ENCODE measurements at places on chromosomes 2 and 18. TPM values are rescaled to one million over a fixed set of nuclear protein-coding genes. Genes with fewer than 3 reads are reported as not detected.
A peak's percentile ranks its signal among the peaks of the same experiment; 100 is the strongest.

Gene NLRC4
- total RNA-seq = 1.3 TPM

Gene CD8B
- 0.64 TPM for total RNA-seq

Gene CACNB4
- 1.6 TPM for total RNA-seq

Gene PTGR3
- 21.3 TPM for total RNA-seq

Gene DCAF17
- 30.6 TPM for total RNA-seq

Gene USP34
- total RNA-seq = 189 TPM

Gene CD8B2
- total RNA-seq = under 0.01 TPM

Gene DAW1
- total RNA-seq = not detected

Gene POMC
- total RNA-seq = 10.7 TPM

Gene NTSR2
- 0.32 TPM for total RNA-seq

GRCh38 chr2:145635706-145636427 lies 1115.9 kb upstream of the ZEB2 start:
- no peak overlapping the region for H3K27ac ChIP-seq
- no peaks in the 10 kb centered on the region for H3K36me3 ChIP-seq
- DNase-seq = no peak
- H3K27me3 ChIP-seq = no peaks in the 10 kb centered on the region
- no peaks in the 10 kb centered on the region for H3K4me1 ChIP-seq
- H3K4me3 ChIP-seq = no peak overlapping the region

DNA sequence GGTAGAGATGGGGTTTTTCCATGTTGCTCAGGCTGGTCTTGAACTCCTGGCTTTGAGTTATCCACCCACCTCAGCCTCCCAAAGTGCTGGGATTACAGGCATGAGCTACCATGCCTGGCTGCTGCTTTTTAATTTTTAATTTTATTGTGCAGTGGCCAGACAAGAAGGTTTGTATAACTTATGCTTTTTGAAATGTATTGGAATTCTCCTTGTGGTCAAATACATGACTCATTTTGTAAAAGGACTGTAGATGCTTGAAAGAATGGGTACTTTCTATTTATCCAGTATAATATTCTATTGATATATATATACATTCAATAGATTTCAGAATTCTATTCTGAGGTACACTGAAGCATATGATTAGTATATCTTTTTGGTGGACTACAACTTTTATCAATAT lies 82.6 kb upstream of the ST3GAL5 start:
- DNase-seq = no peak
- no peaks in the 10 kb centered on the region for H3K4me1 ChIP-seq
- no peak overlapping the region for H3K4me3 ChIP-seq
- no peaks in the 10 kb centered on the region for H3K27me3 ChIP-seq

DNA sequence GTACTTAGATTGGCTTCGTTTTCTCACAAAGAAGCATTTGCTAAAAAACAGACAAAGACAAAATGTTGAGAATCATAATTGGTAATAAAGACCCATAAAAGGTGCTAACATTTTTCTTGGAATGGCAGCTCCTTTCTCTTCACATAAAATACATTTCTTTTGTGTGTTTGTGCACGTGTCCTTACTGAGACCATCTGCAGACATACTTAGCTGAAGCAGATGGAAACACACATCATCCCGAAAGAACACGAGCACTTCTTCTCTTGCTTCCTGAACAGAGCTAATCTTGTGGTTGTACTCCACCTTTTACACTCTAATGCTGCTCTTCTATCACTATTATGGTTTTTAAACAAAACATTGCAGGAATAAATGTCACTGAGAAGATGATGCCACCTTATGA lies 142.5 kb downstream of the SPHKAP start:
- no peak for DNase-seq
- H3K4me3 ChIP-seq = no peak overlapping the region
- no peak overlapping the region for H3K27ac ChIP-seq
- no peaks in the 10 kb centered on the region for H3K36me3 ChIP-seq
- H3K27me3 ChIP-seq = no peaks in the 10 kb centered on the region

DNA sequence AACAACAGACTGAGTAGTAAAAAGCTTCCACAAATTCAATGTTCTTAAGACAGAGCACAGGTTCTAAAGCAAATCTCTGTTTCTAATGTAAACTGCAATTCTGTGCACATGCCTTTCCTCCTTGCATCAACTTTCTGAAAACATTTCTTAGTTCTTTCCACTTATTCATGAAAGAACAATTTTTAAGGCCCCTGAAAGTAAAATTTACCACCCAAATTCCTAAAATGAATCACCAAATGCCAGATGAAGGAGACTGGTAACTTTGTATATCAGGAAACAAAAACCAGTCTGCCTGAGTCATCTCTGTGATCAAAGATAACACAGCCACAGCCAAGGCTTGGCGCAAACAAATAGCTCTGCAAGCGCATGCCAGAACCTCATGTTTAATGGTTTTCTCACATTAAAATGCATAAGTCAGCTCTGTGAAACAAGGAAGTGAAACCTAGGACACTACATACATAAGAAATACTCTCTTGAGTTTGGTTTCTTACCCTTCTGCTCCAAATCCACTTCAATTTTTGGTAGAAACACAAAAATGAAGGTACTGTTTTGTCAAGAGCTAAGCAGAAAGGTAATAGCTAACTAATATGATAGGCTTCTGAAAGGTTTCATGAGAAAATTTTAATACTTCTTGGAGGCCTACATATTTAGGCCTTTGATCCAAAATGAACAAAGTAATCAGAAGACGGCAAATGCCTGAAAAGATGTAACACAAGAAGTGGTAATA lies 169.4 kb downstream of the THADA start:
- no peaks in the 10 kb centered on the region for H3K36me3 ChIP-seq
- no peaks in the 10 kb centered on the region for H3K27me3 ChIP-seq
- H3K4me1 ChIP-seq = peaks cover 20% of the 10 kb centered on the region
- no peak overlapping the region for H3K4me3 ChIP-seq

GRCh38 chr18:46712406-46712805 lies 44.4 kb downstream of the ST8SIA5 start:
- no peaks in the 10 kb centered on the region for H3K4me1 ChIP-seq
- H3K27me3 ChIP-seq = no peaks in the 10 kb centered on the region
- DNase-seq = no peak
- H3K27ac ChIP-seq = no peak overlapping the region
- H3K4me3 ChIP-seq = no peak overlapping the region

DNA sequence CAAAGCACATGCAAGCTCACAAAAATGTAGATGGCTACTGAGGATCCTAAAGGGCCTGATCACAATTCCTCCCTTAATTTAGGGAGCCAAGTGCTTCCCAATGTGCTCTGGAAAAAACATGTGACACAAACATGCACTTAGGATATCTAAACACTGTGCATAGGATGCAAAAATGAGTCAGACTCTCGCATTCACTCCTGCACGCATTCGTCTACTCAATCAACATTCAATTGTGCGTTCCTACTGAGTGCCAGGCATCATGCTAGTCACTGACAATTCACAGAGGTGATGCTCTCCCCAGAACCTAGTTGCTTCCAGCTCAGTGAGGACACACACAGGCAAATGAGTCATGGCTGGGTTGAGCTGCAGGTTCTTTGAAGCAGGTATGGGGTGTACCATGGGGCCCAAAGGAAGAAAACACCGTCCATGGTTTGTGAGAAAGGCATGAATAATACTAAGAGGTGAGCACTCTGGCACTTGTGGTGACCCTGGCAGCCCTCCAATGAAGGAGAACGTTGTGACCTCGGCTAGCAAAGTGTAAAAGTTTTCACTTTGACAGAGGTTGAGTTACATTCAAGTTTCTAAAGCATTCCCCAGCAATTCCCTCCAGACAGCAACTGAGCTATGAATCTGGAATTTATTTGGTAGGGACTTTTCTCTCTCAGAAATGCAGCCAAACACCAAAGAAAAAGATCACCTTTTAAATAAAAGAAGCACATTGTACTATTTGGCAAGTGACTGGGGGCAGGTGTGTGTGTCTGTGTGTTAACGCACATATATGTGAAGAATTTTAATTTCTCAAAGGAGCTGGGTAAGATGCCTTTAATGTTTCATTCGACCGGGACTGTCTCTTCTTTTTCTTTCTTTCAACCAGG lies 173.3 kb downstream of the ALPK2 start:
- no peaks in the 10 kb centered on the region for H3K36me3 ChIP-seq
- H3K4me1 ChIP-seq = no peaks in the 10 kb centered on the region
- H3K4me3 ChIP-seq = no peak overlapping the region
- peak overlapping the region; percentile 80 for H3K27ac ChIP-seq
- no peaks in the 10 kb centered on the region for H3K27me3 ChIP-seq

DNA sequence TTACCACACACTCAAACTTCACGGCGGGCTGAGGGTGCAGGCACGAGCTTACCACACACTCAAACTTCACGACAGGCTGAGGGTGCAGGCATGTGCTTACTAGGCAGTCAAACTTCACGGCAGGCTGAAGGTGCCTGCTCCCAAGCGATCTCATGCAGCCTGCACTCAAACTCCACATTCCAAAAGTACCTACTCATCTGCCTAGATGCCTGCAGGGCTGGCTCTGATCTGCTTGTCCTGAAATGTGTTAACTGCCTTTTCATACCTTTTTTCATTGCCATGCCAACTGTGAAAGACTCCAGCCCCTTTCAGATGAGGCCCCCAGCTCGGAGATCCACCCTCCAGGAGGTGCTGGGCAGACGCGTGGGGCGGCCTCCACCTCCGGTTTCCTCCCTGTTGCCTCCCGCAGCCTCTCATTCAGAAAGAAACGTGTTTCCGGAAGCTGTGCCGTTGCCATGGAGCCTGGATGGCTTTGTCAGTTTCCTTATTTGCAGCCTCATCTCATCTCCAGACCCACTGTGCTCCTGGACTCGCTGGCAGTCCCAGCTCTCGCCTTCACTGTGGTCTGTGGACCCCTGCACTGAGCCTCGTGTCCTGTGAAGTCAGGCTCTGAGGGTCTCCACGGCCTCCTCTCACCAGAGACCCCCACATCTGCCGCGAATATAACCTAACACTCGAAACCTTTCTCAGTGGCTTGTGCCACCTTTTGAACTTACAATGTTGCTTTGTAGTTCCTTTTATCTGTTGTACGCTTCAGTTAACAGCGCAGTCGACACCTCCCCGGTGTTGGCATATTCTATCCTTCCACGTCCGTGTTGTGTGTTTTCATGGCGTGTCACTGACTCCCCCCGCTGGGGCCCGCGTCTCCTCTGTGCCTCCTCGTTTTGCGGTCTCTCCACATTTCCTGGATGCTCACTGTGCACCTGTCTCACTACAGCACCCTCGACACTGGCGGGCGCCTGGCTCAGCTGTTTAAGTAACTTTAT lies 106.1 kb upstream of the ALKAL2 start:
- H3K4me3 ChIP-seq = peak overlapping the region; percentile 52
- no peak for DNase-seq
- H3K36me3 ChIP-seq = no peaks in the 10 kb centered on the region
- no peaks in the 10 kb centered on the region for H3K27me3 ChIP-seq
- H3K27ac ChIP-seq = no peak overlapping the region
- H3K4me1 ChIP-seq = no peaks in the 10 kb centered on the region

- DNase-seq = no peak
- H3K27ac ChIP-seq = no peak overlapping the region
- no peaks in the 10 kb centered on the region for H3K36me3 ChIP-seq
These were observed 24.6 kb upstream of the TLK1 start for GRCh38 chr2:171185165-171185818.

GRCh38 chr2:24632172-24632571 lies 141.1 kb downstream of the NCOA1 start:
- H3K36me3 ChIP-seq = no peaks in the 10 kb centered on the region
- no peak overlapping the region for H3K27ac ChIP-seq
- DNase-seq = no peak
- no peak overlapping the region for H3K4me3 ChIP-seq

DNA sequence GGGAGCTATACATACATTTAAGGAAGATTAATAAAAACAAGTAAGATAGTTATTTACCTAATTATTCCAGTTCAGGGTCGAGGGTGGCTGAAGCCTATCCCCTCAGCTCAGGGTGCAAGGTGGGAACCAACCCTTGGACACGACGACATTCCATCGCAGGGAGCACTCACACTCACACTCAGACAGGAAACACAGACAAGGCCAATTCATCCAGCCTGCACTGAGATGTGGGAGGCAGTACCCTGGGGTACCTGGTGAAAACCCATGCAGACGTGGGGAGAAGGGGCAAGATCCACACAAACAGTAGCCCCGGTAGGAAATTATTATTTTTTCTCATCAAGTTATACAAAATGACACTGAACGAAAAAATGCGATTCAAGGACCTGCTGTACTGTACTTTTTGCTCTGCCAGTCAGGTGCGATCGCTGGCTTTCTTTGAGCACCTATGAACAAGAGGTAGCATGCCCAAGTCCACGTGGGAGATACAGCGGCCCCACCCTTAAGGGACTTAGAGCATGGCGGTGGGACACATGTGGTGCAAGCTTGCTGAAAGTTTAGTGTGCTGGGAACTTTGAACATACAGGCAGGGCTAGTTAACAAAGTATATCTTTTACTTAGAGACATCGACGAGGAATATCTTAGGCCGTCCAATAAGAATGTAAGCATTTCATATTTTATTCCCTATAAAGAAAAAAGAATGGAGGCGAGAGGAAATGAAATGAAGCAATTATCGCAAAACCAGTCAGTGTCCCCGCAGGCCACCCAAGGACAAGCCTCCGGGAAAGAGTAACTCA lies 624 bp downstream of the METTL8 start:
- H3K4me3 ChIP-seq = peak overlapping the region; percentile 71
- H3K27ac ChIP-seq = peak overlapping the region; percentile 98
- H3K36me3 ChIP-seq = no peaks in the 10 kb centered on the region
- no peaks in the 10 kb centered on the region for H3K4me1 ChIP-seq
- peak; percentile 53 for DNase-seq
- H3K27me3 ChIP-seq = no peaks in the 10 kb centered on the region

DNA sequence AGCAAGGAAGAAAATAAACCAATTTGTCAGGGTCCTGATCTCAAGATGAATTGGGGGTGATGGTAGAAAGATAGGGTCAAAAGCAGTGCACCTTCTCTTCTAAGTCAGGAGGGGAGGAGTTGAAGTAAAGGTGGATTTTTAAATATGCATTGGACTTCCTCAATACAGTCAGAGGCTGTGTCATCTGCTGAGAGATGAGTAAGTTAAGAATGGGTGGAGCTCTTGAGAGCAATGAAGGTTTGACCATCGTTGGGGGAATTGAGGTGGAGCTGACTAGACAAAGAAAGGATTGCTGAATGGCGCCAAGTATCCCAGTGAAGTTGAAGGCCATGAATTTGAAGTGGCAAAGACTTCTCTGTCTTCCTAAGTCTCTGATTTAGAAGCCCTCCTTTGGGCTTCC lies 18.4 kb upstream of the CPO start:
- H3K27ac ChIP-seq = no peak overlapping the region
- no peaks in the 10 kb centered on the region for H3K27me3 ChIP-seq
- H3K4me1 ChIP-seq = no peaks in the 10 kb centered on the region
- H3K36me3 ChIP-seq = no peaks in the 10 kb centered on the region

DNA sequence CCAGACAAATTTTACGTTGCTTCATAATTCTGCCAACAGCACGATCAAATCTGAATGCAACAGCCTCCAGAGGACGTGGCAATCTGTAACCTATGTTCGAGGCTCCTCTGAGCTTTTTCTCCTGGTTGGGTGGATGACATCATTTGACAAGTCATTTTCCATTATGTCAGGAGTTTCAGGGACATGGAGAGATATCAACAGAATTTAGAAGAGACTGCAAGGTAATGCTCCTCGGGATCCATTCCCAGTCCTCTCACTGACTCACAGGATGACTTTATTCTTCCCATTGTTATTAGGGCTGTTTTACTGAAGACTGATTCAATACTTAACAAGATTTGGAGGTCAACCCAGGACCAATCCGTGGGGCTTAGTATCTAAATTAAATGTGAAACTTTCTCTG lies 72.5 kb upstream of the RNF152 start:
- no peak overlapping the region for H3K27ac ChIP-seq
- no peaks in the 10 kb centered on the region for H3K4me1 ChIP-seq
- no peaks in the 10 kb centered on the region for H3K27me3 ChIP-seq
- no peaks in the 10 kb centered on the region for H3K36me3 ChIP-seq

GRCh38 chr18:11960743-11961380 lies 20.4 kb upstream of the IMPA2 start:
- DNase-seq = no peak
- no peak overlapping the region for H3K27ac ChIP-seq
- no peak overlapping the region for H3K4me3 ChIP-seq
- no peaks in the 10 kb centered on the region for H3K36me3 ChIP-seq
- no peaks in the 10 kb centered on the region for H3K4me1 ChIP-seq
